ENCODE measurements at places on chromosomes 5 and 9. TPM values are rescaled to one million over a fixed set of nuclear protein-coding genes. Genes with fewer than 3 reads are reported as not detected.
A peak's percentile ranks its signal among the peaks of the same experiment; 100 is the strongest.

DNA sequence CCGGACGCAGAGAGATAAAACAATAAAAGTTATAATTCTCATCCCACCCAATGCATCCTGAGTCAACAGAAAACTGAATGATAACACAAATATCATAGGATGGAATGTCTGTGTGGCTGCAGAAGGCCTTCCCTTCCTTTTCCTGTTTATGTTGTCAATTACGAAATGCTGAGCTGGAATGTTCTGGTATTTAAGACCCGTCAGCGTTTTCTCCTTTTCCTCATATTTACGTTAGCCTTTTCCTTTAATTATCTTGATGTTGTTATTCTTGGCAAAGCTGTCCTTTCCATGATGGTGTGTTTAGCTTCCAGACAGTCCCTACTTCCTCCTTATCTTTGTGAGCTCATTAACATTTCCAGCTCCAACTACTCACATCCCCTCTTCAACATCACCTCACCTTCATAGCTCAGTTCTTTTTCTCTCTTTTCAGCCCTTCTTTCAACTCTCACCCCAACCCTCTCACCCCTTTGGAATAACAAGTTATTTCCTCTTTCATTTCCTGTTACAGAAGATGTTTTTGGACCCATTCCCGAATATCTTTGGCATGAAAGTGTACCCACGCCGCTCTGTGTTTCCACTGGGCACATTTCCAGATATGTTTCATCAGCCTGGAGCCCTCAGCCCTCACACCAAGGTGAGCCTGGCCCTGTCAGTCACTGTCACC is 221.6 kb downstream of the NR2F1-AS1 start:
- peak; percentile 59 for DNase-seq

DNA sequence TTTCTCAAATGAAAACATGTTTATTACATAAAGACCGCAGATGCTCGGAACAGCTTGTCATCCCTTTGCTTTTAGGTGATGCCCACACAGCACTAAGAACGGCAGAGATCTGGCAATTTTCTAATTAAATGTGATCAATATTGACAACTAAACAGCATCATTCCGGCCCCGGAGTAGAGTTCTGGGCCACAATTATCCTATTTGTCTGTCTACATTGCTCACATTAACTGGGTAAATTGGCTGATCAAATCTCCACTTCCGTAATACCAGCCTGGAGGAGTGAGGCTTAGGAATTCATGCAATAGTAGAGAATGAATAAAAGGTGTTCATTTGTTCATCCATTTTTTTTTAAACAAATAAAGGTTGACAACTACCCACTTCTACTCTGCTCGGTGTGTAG is 245.1 kb upstream of the C9orf72 start:
- DNase-seq, result no peak

Gene SERF1A
- 23.3 TPM for polyA plus RNA-seq

Gene ADCY2
- 4.0 TPM for polyA plus RNA-seq

All from renal pelvis (tissue), 12 donors.